AG20443 (cell line): ENCODE measurements at places on chromosomes 2 and 18.

- no peak for DNase-seq
Measured at GRCh38 chr2:113070606-113070975, 2.8 kb downstream of the IL1F10 start.

- DNase-seq, result no peak
Measured at GRCh38 chr2:225694664-225695063, 295.2 kb downstream of the NYAP2 start.

GRCh38 chr18:9902832-9903231 is 11.0 kb upstream of the VAPA start:
- DNase-seq, result no peak

GRCh38 chr2:51710222-51710621 is 678.3 kb upstream of the NRXN1 start:
- no peak for DNase-seq

- DNase-seq, result no peak
Measured at GRCh38 chr18:5961097-5961827, 65.9 kb upstream of the TMEM200C start.

- DNase-seq, result peak; percentile 86
Measured at GRCh38 chr2:234146087-234146826, 95.8 kb downstream of the SPP2 start.

DNA sequence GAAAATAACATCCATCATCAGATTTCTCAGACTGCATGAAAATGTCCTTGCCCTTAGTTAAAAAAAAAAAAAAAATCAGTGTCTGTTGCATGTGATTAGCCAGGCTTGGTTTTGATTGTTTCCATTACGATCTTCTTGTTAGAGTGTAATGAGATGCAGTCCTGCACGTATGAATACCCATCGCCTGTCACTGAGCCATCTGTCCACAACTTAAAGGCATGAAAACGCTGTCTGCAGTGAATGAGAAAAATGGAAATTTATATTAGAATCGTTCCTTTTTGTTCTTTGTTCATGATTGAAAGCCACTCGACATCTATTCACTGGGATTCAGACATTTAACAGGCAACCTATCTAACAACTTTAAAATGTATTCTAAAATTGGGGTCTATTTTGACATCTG is 521.7 kb upstream of the SPHKAP start:
- DNase-seq, result no peak

DNA sequence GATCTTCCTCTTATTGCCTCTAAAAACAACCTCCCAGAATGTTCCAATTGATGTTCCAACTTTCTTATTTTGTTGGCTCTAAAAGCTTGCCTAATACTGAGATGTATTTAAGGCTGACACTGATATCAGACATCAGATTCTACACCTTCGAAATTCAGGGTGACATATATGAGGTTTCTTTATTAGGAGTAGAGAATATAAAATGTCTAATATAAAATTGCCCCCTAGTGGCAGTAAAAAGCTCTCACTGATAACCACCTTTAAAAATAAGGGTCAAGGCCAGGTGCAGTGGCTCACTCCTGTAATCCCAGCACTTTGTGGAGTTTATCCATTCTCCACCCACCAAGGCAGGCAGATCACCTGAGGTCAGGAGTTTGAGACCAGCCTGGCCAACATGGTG is 789.7 kb upstream of the SLC39A10 start:
- peak; percentile 7 for DNase-seq

GRCh38 chr2:158413581-158413980 is 43.0 kb downstream of the CCDC148 start:
- no peak for DNase-seq

DNA sequence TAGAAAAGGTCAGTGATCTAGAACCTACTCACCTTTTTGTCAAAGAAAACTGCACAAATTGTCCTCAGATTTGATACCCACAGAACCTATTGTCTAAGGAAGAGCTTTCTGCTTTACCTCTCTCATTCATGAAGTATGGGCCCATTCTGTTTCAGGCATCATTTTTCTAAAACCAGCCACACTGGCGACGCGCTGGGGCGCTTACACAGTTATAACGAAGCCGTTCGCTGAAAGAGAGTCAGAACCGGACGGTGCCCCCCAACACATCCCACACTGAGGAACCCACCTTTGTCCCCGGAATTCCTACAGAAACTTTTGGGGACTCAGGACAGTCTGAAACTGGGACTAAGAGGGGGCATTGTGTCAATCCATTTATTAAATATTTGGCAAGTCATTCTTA is 206.3 kb upstream of the HAAO start:
- no peak for DNase-seq
